Stimulated activated CD4-positive, alpha-beta T cell treated with anti-CD3 and anti-CD28 coated beads, Interleukin-1b, Interleukin-23, amount 100 ng/mL, for 4 hours (primary cell): ENCODE measurements at places on chromosomes 13 and 19.

DNA sequence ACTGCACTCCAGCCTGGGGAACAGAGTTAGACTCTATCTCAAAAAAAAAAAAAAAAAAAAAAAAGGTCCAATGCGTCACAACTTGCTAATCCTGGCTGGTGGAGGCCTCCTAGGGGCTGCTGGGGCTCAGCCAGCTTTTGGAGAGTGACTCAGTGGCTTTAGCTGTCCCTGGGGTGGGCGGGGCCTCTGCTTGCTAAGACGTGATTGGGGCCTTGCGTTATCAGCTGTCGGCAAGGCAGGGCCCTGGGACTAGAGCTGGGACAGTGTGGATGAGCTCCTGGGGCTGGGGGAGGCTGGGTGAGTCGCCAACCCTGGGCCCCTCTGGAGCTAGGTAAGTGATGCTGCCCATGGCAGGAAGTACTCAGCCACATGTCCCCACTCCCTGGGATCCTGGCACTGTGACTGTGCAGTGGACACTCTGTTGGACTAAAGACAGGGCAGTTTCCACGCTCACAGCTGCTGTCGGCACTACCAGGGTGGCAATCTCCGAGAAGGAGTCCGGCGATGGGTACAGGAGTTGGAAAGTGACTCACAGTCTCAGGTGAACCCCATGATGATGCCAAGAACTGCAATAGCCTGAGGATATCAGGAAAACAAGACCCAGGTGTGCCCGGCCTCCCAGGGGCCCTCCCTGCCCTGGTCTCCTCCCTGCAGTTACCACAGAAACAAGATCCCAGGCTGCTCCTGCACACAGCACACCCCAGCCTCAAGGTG lies 32.2 kb downstream of the F2RL3 start:
- no peak for DNase-seq

DNA sequence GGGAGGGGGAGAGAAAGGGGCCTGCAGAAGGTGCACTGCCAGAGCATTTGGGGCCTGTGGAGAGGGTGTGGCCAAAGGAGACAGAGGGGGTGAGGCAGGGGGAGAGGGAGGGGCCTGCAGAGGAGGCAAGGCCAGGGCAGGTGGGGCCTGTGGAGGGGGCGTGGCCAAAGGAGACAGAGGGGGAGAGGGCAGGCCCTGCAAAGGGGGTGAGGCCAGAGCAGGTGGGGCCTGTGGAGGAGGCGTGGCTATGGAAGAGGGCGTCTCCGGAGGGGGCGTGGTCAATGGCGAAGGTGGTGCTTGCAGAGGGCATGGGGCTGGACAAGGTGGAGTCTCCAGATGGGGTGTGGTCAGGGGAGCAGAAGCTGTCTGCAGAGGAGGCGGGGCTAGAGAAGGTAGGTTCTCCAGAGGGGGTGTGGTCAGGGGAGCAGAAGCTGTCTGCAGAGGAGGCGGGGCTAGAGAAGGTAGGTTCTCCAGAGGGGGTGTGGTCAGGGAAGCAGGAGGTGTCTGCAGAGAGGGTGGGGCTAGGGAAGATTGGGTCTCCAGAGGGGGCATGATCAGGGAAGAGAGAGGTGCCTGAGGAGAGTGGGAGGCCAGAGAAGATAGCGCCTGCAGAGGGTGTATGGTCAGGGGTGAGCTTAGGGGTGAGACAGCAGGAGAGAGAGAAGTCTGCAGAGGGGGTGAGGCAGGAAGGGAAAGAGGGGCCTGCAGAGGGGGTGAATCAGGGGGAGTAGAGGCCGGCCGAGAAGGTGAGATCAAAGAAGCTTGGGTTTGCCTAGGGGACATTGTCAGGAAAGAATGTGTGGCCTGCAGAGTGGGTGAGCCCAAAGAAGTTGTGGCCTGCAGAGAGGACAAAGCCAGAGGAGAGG lies 3.4 kb downstream of the PRR36 start:
- DNase-seq: no peak

DNA sequence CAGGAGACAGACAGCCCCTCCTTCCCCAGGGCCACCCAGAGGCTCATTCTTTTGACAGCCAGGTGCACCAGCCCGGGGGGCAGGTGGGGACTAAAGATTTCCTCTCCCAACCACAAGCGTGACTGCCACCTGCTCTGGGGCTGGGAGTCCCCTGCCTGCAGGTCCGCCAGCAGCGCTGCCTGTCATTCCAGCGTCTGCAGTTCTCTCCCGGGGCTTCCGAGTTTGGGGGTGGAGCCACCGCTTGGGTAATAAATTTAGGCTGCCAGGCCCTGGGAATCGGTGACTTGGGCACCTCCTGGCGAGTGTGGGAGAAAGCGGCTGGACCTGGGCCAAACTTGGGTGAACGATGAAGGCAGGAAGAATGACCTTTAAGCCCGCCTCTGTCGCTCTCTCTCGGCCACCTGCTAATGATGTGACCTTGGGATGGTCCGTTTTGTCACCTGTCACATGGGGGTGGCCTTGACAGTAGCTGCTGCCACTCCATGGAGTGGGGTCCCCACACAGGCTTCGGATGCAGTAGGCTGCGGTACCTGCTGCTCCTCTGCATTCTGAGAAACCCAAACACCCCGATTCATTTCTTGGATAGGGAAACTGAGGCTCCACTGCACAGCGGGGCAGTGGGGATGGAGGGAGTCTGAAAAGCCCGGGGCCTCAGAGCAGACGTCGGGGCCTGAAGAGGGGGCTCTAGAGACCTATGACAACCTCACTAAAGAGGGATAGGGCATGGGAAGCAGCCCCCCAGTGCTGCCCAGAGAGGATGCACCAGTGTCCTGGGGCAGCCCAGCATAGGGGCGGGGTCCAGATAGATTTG lies 12.8 kb downstream of the FUT6 start:
- DNase-seq: no peak

DNA sequence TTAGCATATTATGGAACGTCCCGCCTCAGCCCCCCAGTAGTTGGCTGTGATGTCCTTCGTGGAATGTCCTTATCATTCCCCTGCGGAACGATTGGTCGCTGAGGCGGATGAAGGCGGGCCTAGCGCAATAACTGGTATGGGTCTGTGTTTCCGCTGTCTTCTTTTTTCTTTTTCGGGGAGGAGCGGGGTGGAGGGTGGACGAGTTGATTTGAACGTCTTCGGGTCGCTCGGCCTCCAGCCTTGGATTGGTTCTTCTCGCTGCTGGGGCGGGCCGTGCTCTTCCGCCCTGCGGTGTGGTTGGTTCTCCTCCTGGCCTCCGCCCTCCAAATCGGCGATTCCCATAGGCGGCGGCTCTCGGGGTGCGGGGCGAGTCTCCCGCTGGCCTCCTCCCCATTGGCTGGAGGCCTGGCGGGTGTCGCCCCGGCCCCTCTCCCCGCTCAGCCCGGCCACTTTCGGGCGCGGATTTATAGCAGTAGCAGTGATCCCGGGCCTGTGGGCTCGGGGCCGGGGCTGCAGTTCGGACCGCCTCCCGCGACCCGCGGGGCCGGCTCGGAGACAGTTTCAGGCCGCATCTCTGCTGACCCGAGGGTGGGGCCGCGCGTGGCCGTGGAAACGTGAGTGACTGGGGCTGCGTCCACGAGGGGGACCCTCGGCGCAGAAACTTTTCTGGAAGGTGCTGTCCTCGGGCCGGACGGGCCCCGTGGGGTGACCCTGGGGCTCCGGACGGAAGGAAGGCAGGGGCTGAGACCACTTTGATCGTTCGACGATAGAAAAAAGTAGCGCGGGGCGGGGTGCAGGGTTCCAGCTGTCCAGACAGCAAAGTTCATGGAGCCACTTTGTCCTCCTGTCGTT lies 2.1 kb downstream of the ING1 start:
- peak; percentile 91 for DNase-seq

DNA sequence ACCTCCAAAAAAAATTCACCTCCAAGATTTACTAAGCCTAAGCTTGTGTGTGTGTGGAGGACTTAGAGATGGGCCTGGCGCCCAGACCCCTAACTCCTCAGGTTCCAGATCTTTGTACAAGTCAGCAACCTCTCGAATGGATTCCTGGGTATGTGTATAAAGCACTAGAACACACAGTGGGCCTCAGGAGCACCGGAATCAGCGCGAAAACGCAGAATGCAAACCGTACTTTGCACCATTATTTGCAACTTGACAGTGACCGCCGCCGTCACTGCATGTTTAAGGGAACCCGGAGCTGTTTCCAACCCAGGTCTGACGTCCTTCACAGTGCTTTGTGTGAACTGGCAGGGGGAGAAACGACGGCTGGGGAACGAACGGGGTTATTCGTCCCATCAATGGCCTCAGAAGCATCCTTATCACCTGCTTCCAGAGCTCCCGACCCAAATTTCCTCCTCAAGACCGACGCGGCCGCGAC lies 688 bp downstream of the ZNF606 start:
- DNase-seq: no peak

DNA sequence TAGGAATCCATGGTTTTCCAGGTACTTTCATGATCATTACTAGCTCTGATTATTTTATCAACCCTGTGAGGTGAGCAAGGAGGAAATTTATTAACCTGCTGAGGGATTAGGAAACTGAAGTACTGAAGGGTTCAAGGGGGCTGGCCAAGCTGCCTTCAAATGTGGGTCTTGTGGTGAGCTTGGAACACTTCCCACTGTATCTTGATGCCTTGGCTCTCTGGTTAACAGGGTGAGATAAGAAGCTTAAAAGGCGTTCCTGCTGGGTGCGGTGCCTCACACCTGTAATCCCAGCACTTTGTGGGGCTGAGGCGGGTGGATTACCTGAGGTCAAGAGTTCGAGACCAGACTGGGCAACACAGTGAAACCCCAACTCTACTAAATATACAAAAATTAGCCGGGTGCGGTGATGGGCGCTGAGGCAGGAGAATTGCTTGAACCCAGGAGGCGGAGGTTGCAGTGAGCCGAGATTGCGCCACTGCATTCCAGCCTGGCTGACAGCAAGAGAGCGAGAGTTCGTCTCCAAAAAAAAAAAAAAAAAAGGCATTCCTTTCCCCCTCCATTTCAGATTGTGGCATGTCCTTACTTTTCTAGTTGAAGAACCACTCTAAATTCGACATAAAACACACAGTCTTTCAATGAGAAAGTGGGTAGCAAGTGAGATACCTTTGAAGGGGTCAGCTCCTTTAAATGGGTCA lies 70.2 kb downstream of the KLF2 start:
- no peak for DNase-seq

DNA sequence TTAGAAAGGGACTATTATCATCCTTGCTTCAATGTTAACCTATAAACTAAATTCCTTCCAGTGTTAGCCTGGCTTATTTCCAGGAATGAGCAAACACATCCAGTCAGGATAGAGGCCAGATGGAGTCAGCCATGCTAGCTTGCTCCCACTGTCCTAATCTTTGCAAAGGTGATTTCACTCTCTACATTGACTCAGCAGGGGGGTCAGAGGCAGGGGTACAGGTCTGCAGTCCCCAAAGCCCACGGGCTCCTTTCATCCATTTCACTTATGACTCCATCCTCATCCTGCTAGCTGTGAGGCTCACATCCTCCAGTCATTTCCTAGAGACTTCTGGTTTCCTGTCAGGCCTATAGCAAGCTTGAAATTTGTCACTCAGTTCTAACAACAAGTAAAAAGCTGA lies 63.4 kb upstream of the CEACAM8 start:
- DNase-seq: no peak

GRCh38 chr13:109144693-109145437 lies 515.5 kb downstream of the MYO16 start:
- no peak for DNase-seq

GRCh38 chr13:22061371-22061805 lies 390.5 kb downstream of the FGF9 start:
- DNase-seq: peak; percentile 39

DNA sequence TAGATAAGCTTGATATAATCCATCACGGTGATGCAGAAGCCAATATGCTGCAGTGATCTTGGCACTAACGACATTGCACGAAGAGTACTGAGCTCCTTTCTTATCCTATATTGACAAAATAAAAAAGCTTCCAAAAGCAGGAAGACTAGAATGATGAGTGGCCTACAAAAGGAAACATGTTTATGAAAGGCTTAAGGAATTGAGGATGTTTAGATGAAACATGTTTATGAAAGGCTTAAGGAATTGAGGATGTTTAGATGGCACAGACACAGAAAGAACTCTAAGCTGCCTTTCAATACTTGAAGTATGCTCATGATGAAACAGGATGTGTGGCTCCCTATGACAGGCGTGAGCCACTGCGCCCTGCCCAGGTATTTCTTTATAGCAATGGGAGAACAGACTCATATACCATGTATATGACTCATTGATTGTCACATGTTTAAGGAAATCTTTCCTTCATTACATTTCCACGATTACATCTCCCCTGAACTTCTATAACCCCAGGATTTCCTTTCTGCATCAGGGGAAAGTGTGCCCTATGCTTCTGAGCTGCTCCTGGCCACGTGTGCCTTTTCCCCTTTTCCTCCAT lies 690.8 kb upstream of the ARGLU1 start:
- DNase-seq: no peak

GRCh38 chr13:41456768-41457588 lies at the start of gene RGCC:
RGCC (plus strand) TSS chr13:41457550; CDS start chr13:41457708, 158 bp downstream.
- peak; percentile 91 for DNase-seq

GRCh38 chr13:74444864-74445479 lies 310.8 kb upstream of the KLF12 start:
- DNase-seq: no peak

- DNase-seq: no peak
Observed at GRCh38 chr19:33797802-33798671, 1.4 kb downstream of the KCTD15 start.

- DNase-seq: no peak
Observed at GRCh38 chr19:48332351-48332661, 7.0 kb downstream of the EMP3 start.

- no peak for DNase-seq
Observed at GRCh38 chr13:94537740-94538630, 58.0 kb downstream of the TGDS start.
